KG1 (cell line): ENCODE measurements at places on chromosomes 16 and 17.

GRCh38 chr16:72277749-72278148 is 105.8 kb upstream of the PMFBP1 start:
- no peak for DNase-seq

DNA sequence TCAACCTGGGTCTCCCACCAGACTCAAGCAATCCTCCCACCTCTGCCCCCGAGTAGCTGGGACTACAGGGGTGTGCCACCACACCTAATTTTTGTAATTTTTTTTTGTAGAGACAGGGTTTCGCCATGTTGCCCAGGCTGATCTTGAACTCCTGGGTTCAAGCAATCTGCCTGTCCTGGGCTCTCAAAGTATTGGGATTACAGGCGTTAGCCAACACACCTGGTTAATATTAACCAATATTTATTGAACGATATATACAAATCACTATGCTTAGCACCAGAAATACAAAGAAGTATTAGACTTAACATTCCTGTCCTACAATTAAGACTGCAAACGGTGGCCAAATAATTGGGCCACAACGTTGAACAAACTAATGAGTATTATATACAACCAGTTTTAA is 4.2 kb downstream of the MBTD1 start:
- no peak for DNase-seq

DNA sequence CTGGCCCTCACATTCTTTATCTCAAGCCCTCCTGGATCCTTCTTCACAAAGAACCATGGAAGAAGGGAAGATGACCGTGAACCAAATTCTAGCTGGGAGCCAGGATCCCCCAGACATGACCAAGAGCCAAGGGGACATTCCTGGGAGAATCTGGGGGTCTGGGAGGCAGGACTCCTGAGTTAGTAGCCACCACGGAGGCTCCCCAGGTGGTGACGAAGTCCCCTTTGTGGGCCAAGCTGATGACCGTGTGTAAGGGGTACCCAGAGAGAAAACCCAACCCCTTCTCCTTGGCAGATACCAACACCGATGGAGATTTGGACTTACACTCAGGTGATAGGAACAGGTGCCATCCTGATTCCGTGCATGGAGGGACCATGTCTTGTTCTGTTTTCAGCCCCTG is 6.8 kb upstream of the GFAP start:
- DNase-seq: no peak

GRCh38 chr17:3643889-3644349 is 7.4 kb downstream of the CTNS start:
- DNase-seq: no peak

DNA sequence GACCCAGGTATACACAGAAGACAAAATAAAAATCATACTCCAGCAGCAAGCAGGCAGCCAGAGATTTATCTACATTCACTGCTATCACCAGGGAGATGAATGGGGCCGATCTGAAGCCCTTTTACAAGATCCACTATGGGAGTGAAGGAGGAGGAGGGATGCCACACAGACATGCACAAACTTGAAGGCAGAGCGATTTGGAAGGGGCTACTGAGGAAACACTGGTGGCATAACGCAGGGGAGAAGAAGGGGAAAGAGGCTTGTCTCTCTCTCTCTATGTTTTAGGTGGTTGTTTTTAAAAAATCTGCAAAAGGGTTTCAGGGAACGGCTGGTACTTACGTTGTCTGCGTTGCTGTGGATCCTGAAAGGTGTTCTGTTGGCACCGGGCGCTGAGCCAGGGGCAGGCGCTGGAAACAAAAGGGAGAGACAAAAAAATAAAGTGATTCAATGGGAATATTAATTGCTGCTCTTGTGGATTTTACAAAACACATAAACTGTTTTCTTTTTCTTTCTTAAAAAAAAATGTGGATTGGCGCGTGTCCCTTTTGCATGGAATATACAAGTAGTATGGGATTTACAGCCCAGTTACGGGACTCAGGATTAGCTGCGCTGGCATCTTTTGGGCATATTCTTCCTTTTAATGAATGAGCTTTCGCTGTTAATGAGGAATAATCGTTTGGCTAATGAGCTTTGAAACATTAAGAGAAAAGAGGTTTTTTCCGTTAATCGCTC is 255.3 kb upstream of the PMFBP1 start:
- no peak for DNase-seq

- DNase-seq: no peak
Measured at GRCh38 chr16:55955845-55956244, 80.7 kb upstream of the CES5A start.

DNA sequence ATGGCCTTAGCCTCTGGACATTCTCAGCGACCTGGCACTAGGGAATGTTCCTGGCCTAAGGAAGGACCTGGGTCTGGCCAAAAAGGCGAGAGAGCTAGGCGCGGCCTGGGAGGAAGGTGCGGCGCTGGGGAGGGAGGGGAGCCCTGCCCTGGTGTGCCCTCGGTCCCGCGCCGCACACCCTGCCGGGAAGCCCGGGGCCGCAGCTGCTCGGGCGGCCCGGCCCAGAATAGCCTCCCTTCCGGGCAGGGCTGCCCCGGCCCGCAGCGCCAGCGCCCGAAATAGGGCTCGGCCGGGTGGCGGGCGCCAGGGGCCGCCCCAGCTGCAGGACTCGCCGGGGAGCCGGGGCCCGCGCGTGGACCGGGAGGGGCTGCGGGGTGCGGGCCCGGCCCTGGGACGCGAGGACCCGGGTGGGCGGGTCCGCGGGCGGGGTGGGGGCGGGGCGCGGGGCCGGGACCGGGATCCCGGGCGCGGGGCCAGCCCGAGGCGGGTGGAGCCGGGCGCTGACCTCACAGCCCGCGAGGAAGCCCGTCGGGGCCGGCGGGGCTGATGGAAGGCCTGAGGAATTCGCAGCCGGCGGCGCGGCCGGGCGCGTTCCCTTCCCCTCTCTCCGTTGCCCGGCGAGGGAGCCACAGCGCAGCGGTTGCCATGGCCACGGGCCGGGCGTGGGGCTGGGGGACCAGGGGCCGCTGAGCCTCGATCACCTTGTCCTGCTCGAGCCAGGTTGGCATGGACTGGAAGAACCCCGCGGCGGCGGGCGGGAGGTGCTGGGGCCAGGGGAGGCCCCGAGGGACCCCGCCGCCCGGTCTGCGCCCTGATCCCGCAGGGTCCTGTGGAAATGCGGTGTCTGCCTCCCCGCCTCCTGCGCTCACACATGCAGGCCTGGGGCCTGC is 18.1 kb downstream of the SOCS3 start:
- DNase-seq: no peak

DNA sequence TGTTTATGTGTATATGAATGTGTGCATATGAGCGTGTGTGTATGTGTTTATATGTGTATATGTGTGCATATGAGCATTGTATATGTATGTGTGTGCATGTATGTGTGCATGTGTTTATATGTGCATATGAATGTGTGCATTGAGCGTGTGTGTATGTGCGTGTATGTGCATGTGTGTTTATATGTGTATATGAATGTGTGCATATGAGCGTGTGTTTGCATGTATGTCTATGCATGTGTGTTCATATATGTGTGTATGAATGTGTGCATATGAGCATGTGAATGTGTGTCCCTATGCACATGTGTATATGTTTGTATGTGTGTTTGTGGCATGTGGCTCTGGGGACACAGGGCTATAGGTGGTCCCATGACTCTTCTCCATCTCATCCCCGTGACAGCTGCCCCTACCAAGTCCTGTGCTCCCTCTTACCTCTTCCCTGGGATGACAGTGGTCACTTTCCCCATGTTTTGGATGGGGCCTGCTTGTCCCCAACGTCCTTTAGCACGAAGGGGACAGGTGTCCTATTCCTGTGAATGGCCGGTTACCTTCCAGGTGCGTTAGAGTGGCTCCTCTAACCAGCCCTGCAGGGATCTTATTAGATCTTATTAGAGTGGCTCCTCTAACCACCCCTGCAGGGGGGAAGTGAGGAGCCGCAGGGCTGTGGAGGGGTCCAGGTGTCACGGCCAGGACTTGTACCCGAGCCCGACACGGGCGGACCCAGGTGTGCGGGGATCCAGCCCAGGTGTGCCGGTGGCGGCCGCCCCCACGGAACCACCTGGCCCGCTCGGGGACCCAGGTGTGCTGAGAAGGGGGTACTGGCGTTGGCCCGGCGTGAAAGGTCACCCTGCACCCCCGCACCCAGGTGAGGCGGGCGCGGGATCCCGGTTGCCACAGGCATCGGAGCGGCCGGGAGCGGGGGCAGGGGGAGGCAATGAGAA is 105.6 kb downstream of the SEC14L1 start:
- no peak for DNase-seq
